ENCODE measurements at places on chromosomes 2 and 18. TPM values are rescaled to one million over a fixed set of nuclear protein-coding genes. Genes with fewer than 3 reads are reported as not detected.

DNA sequence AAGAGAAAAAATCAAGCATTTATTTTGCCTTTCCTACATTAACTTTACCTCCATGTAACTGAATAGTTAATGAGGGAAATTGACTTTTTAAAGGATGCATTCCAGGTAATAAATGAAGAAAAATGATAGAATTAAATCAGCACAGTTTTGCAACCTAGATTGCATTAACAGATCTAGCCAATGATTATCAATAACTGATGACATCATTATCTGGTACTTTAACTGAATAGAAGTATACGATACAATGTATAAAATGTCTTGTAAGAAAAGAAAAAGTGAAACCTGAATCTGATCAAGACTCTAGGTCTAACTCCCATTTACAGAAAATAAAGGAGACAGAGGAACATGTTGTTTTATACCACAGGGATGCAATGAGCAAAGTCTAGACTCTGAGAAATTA lies 126.0 kb upstream of the XPO1 start:
- DNase-seq, result no peak

GRCh38 chr2:217988014-217988839 lies 14.6 kb downstream of the TNS1 start:
- DNase-seq, result peak; percentile 91

DNA sequence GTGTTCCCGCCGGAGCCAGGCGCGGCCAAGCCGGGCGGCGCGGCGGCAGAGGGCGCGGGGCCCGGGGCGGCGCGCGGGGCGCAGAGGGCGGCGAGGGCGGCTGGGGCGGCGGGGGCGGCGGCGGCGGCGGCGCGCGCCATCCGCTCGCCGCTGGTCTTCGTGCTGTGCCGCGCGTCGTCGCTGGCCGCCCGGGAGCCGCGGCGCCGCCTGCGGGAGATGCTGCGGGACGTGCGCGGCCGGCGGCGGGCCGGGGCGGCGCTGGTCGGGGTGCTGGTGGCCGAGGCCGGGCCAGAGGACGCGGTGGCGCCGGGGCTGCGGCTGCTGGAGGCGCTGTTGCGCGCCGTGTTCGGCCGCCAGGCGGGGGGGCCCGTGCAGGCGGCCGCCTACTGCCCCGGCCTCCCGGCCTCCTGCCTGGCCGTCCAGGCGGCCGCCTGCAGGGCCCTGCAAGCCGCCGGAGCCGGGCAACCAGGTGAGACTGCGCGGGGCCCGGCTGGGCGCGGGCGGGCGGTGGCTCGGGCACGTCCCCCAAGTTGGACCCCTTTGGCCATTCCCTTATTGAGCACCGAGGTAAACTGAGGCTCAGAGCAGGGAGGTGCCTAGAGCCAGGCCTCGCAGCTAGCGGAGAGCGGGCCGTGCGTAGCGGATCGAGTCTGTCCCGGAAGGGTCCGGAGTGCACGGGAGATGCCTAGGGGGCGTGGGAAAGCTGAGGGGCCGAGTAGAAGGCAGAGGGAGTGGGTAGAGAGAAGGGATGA lies 584 bp downstream of the C2orf72 start:
- peak; percentile 88 for DNase-seq

GRCh38 chr2:218861645-218862318 lies 2.2 kb downstream of the WNT6 start:
- DNase-seq, result peak; percentile 27

DNA sequence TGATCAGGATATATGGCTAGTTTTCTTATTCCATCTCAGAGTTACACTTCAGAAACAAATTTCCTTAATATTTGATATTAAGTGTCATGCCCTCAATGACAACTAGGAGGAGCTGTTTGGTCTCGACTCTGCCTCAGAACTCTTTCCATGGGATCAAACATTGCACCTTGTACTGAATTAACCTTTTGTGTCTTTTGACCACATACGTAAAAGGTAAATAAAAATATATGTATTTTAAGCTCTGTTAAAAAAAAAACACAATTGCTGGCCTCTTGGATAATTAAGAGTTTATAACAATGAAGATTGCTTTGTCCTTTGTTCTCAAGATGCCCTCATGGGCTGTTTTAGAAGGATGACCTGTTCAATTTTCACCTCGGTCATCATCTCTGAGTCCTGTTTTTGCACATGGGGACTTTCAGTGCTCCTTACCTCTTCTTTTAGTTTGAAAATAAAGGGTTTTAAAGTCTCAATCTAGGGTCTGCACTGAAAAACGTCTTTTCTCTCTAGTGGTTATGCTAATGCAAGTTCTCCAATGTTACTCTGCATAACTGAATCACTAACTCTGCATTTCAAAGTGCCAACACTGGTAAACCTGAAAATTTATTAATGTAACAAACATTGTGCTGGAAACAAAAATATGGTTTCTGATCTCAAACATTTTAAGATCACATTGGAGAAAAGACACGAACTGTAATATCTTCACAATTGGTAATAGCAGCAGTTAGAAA lies 18.8 kb upstream of the FN1 start:
- peak; percentile 35 for DNase-seq

ALPP gene
- 0.15 TPM for total RNA-seq

ZNF396 gene
- 1.4 TPM for total RNA-seq

ANKRD30B gene
- total RNA-seq, result not detected

PLCL1 gene
- 0.22 TPM for total RNA-seq

Measured in H7 (cell line).